CD14-positive monocyte (primary cell): ENCODE measurements at places on chromosomes 12 and 14.

GRCh38 chr14:71833476-71833875 lies 98.8 kb upstream of the RGS6 start:
- DNase-seq = no peak

- no peak for DNase-seq
Measured at GRCh38 chr12:53733051-53733806, 6.0 kb upstream of the CALCOCO1 start.

- no peak for DNase-seq
Measured at GRCh38 chr14:67630938-67631337, 11.2 kb downstream of the ARG2 start.

DNA sequence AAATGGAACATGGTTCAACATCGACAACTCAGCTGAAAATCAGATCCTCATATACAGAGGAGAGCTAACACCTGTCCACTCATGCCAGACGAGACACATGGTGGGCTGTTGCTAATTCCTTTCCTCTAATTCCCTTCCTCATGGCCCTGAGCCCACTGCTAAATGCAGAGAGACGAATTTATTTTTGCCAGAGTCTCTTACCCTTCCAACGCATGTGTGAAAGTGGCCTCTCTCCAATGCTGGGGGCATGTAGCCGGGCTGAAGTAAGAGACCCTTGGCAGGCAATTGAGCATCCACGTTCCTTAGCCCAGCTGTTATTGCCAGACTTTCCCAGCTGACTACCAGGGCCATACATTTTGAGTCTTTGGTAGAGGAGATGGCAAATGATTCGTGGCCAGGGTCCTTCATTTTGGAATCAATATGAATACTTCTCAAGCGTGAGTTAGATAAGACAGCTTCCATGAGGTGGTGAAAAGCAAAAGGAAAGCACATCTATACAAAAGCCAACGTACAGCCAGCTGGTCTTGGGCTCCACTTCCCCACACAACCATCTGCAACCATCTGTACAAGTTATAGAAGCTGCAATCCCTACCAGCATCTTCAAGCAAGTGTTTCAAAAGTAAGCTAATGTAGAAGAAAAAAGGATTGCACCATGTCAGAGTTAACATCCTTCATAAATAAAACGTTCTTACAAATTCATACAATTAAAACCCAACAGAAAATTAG lies 28.6 kb downstream of the CORO1C start:
- DNase-seq = no peak

DNA sequence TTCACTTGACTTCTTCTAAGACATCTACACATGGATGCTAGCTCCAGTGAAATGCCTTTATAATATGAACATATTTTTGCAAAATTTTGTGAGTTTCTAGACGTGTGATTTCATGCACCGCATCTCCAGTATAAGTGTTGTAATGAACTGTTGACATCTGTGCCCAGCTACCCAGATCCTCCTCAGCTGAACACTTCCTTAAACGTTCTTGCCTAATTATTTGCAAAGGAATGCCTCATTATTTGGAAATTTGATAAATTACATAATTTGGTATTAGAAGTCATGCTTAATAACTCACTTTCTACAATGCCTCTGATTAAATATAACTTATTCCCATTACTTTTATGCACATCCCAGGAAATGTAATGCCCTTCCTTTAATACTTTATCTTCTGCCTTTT lies 14.0 kb downstream of the OR11G2 start:
- no peak for DNase-seq

DNA sequence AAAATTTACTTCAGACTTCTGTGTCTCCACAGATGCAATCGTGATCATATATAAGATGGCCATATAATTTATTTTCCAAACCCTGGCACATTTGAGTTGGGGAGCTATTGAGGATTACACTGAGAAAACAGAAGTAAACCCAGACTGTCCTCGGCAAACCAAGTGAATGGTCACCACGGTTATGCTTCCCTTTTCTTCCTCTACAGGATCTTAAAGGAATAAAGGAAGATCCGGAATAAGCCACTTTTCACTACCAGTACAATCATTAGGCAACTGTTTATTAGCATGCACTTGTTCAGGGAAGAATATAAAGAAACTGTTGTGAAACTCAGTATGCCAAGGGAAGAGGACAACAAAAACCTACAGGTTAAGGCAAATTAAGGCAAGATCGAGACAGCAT lies 27.6 kb downstream of the SBNO1 start:
- no peak for DNase-seq

- DNase-seq = peak; percentile 85
Measured at GRCh38 chr12:96197503-96198272, 3.5 kb downstream of the ELK3 start.

DNA sequence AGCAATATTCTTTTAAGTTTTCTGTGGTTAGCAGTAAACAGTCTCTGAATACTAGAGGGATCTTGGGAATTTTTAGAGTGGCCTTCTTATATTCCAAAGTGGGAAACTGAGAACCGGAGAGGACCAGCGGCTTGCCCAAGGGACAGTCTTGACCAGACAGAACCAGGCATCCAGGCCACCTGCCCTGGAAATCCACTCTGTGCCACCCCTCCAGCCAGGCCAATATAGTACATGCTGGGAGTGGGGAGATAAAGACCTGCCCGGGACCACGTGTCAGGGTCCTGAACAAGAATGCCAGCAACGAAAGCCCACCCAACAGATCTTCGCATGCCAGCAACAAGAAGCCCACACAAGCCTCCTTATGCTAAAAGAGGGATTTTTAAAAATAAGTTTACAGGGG lies 49.4 kb upstream of the RIN3 start:
- no peak for DNase-seq

DNA sequence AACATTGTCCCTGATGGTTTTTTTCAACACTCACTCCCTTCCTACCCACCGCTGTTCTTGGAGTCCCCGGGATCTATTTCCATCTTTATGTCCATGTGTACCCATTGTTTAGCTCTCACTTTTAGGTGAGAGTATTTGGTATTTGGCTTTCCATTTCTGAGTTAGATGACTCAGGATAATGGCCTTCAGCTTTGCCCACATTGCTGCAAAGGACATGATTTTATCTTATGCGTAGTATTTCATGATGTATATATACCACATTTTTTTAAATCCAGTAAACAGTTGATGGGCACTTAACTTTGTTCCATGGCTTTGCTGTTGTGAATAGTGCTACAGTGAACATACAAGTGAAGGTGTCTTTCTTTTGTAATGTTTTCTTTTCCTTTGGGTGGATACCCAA lies 123.5 kb upstream of the KITLG start:
- no peak for DNase-seq

GRCh38 chr12:62789851-62790250 lies 145.1 kb downstream of the PPM1H start:
- DNase-seq = no peak

- peak; percentile 60 for DNase-seq
Measured at GRCh38 chr12:101634724-101635123, 40.0 kb downstream of the MYBPC1 start.

- DNase-seq = peak; percentile 68
Measured at GRCh38 chr12:29317556-29318363, 63.2 kb downstream of the ERGIC2 start.

DNA sequence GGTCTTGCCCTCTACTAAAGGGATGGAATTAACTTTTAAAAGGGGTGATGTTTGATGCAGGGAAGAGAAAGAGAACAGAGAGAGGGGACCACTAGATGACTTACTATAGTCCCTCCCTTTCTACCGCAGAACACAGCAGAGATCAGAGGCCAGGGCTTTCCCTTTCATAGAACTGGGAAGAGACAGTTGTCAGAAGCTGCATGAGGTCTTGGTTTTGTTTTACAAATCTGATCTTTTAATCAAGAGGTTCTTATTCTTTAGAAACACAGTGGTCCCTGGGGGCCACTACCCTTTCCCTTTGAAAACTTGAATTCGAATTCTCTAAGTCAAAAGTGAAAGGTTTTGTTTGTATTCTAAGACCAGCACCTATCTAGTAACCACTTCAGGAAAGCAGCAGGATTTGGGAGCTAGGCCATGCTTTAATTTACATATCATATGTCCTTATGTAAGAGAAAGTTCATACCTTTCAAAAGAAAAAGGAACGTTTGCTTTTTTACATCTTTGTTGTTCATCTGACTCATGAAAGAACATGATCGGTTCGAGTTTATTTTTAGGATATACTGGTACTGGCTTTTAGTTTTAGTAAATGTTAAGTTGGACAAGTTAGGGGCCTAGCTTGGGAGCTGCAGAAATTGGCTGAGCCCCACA lies 6.3 kb downstream of the FBXL14 start:
- no peak for DNase-seq

DNA sequence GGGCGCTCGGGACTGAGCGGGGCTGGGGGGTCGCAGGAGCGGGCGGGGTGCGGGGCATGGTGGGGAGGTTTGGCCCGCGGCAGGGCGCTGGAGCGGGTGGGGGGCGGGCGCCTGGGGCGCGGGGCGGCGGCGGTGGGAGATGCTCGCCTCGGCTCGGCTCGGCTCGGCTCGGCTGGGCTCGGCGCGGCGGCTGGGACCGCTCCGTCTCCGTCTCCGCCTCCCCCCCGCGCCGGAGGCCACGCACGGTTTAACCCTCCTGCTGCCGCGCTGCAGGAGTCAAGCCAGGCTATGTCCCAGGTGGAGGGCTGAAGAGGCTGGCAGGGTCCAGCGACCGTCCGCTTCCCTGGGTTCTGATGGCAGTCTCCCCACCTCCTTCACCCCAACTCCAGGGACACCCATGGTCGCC lies at the start of gene PIANP:
Gene PIANP (minus strand): TSS at position 170 of the 406 bp plus-strand sequence. CDS start 2,754 bp downstream, outside the sequence.
- no peak for DNase-seq

GRCh38 chr12:51661199-51661598 lies 70.2 kb downstream of the SCN8A start:
- no peak for DNase-seq

- no peak for DNase-seq
Measured at GRCh38 chr14:98156411-98156810, 1115.6 kb downstream of the BCL11B start.

DNA sequence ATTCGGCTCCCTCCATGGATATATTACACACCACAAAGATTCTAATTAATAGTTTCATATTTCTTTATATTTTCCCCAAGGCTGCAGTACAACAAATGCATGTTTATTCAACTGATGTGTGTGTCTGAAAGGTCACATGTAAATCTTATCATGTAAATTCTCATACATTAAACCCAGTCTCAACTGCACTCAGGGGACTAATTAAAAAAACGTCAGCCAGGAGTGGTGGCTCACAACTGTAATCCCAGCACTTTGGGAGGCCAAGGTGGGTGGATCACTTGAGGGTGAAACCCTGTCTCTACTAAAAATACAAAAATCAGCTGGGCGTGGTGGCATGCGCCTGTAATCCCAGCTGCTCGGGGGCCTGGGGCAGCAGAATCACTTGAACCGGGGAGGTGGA lies 67.8 kb downstream of the MAP3K9 start:
- no peak for DNase-seq

DNA sequence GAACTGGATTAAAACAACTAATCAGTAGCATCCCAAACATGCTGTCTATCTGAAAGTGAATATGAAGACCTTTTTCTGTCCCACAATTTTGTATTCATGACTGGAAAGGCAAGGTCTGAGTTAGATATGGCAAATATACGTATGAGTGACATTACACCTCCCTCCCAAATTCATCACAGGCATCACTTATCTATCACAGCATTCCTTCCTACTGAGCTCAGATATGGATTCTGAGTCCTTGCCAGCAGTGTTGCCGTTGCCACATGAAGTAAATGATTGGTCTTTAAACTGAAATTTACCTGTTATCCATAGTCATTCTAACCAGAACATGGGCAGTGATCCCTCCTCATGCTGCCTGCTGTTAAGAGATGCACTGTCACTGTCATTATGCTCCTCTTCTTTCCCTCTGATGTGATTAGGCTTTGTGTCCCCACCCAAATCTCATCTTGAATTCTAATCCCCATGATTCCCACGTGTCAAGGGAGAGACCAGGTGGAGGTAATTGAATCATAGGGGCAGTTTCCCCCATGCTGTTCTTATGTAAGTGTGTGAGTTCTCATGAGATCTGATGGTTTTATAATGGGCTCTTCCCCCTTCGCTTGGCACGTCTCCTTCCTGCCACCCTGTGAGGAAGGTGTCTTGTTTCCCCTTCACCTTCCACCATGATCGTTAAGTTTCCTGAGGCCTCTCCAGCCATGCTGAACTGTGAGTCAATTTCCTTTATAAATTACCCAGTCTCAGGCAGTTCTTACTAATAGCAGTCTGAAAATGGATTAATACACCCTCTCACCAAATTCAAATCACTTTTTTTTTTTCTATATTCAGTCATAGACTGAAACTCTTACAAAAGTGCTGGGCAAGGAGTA lies 288.4 kb downstream of the NUAK1 start:
- no peak for DNase-seq

DNA sequence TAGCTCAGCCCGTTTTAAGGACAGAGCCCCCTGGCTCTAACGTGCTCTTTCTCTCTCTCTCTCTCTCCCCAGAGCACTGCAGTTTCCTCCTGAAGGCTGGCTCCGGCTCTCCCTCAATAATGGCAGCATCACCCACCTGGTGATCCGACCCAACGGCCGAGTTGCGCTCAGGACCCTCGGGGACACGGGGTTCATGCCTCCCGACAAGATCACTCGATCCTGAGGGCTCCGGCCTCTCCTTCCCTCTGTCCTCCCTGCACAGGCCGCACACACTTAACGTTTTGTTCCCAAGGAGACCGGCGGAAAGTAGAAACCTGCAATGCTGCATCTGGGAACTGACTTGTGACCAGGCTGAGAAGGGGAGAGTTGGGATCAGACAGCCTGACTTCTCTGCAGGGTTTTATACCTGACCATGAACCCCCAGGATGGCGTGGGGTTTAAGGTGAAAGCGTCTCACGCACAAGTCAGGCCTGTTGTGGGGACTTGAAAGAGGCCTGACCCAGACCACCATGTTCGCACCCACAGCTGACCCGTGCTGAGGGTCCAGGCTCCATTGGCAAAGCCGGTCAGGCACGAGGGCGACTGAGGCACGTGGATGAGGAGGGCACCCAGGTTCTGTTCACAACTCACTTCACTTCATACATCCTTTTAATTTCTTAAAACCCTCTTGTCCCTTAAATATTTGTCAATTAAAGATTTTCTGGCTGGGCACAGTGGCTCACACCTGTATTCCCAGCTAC lies 10.1 kb downstream of the PGAM5 start:
- no peak for DNase-seq
